Germinal center (tissue), 1 donor: ENCODE measurements at places on chromosomes 3 and 15.

DNA sequence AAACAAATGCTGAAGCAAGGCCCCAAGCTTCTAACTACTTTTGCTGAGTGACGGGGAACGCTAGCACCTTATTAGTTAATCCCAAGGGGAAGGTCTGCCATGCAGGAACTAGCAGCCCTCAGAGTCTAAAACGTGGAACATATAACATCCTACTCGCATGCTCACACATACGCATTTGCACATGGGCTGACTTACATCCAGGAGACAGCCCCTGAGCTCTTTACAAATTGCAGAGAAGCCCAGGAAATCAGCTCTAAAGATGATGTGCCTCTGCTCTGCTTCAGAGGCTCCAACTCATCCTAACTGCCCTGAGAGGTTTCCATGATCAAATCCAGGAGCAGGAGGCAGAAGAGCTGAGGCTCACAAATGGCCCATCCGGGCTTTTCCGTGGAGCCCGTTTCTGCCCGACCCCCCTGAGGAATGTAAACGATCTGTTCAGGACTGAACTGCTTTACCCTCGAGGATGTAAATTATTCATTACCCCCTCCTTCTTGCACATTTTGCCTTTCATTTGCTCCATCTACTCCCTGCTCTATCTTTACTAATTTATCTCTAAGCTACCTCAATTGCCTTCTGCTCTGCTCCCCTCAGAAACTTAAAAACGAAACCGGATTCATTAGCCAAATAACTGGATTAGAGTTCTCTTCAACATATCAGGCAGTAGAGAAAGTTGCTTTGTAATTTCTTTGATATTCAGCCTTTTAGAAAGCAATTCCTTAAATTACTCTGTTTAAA is 141.9 kb upstream of the CCDC54 start:
- DNase-seq, result no peak

DNA sequence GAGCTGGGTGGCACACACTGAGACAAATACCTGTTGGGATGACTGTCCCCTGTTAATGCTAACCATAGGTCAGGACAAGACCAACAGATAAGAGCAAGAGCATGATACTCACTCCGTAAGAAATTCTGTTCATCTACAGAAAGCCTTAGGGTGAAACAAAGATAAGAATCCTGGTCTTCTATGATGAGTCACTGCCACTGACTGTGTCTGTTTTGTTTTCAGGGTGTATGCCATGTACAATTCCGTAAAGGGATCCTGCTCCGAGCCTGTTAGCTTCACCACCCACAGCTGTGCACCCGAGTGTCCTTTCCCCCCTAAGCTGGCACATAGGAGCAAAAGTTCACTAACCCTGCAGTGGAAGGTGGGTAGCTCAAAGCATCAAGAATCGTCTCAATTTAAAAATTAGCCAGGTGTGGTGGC is 141.1 kb downstream of the GHSR start:
- DNase-seq, result no peak

- no peak for DNase-seq
Measured at GRCh38 chr3:63355809-63356208, 77.7 kb downstream of the SYNPR start.

GRCh38 chr15:48021336-48022086 is 99.3 kb upstream of the SLC24A5 start:
- no peak for DNase-seq

- DNase-seq, result no peak
Measured at GRCh38 chr3:22315925-22316324, 564.9 kb upstream of the ZNF385D start.

- no peak for DNase-seq
Measured at GRCh38 chr3:17469954-17470353, 272.5 kb downstream of the TBC1D5 start.

GRCh38 chr3:157999246-157999645 is 107.0 kb downstream of the SHOX2 start:
- DNase-seq, result no peak

DNA sequence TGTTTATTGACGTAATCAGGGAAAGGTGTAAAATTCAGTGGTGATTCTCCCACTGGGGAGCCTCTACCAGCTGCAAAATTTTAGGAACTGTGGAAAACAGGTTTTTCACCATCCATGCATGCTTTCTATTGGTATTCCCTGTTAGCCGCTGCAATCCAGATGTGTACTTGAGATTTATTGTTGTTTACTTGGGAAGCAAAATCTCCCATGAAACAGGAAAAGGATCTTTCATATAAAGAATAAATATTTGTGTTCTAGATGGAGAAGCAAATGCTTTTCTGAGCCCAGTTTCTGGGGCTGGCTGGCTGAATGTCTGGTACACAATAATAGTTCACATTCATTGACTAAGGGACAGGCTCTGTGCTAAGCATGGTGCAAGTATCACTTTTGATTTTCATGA is 144.6 kb upstream of the RASGRP1 start:
- DNase-seq, result no peak

DNA sequence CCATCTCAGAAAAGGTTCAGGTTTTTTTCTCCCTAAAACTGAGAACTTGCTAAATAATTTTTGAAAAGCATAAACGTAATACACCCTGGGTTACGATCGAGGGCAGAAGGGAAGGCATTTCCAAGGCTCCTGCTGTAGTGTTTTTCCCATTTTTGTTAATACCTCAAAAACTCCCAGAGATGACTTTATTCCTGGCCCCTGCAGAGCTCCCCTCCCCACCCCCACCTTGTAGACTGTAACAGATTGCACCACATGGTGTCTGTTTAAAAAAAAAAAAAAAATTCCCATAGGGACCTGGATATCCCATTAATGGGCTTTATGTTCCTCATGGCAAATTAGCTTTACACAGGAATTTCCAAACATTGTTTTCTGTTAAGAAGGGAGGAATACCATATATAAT is 38.2 kb downstream of the FEZF2 start:
- DNase-seq, result no peak

- DNase-seq, result no peak
Measured at GRCh38 chr3:157312376-157312745, 124.3 kb upstream of the PTX3 start.

DNA sequence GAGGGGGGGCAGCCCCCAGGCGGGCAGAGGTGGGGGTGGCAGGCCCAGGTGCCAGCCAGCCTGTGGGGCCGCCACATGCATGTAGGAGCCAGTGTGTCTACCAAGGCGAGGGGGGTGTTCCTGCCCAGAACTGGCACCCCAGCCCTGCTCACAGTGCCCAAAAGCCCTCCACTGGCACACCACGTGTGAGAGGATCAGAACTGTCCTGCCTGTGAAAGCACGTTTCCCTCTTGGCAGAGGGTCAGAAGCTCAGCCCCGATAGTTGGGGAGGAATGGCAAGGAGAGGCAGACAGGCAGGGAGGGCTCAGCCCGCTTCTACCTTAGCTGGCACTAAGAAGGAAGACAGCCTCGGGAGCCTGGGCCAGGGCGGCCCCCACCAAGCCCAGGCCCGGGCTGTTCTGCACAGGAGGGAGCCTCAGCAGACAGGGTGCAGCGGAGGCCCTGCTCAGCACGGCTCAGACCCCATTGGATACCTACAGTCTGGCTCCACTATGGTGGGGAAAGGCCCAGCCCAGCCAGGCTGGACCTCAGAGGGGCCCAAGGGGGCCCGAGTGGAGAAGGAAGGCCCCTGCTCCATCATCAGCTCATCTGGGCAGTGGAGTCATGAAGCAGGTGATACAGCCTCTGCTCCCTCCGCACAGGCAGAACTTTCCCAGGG is 84.8 kb upstream of the LINGO1 start:
- no peak for DNase-seq

- DNase-seq, result no peak
Measured at GRCh38 chr3:30662836-30663235, 56.4 kb downstream of the TGFBR2 start.

DNA sequence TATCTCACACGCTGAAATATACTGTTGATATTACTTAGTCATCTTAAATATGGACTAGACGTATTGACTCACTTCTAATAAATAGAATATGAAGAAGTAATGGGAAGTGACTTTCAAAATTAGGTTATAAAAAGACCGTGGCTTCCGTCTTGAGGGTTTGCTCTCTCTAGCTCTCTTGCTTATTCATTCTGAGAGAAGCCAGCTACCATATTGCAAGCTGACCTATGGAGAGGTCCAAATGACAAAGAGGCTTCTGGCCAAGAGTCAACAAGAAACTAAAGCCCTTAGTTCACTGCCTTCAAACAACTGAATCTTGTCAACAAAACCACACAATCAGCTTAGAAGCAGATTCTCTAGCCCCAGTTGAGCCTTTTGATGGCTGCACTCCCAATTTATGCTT is 46.1 kb downstream of the SLC9C1 start:
- DNase-seq, result no peak

- no peak for DNase-seq
Measured at GRCh38 chr3:32819551-32820348, 2.0 kb downstream of the TRIM71 start.

- no peak for DNase-seq
Measured at GRCh38 chr3:52031896-52032295, 24.5 kb downstream of the DUSP7 start.

DNA sequence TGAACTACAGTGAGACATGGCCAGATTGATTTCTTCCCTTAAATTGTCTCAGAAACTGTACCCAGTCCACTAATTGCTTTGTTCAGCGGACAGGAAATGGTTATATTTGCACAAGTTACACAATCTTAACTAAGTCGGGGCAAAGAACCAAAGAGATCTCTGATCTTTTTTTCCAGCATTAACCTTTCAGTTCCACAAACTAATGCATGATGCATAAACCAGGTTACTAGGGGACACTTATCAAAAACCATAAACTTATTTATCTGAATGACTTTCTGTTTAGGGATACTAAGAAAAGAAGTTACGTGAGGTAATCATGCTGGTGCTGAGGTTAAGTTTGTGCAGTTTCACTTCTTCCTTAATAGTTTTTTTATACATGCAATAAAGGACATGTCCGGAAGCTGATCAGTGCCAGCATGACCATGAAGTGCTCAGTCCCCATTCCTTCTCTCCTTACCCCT is 22.4 kb downstream of the FNDC3B start:
- peak; percentile 29 for DNase-seq

DNA sequence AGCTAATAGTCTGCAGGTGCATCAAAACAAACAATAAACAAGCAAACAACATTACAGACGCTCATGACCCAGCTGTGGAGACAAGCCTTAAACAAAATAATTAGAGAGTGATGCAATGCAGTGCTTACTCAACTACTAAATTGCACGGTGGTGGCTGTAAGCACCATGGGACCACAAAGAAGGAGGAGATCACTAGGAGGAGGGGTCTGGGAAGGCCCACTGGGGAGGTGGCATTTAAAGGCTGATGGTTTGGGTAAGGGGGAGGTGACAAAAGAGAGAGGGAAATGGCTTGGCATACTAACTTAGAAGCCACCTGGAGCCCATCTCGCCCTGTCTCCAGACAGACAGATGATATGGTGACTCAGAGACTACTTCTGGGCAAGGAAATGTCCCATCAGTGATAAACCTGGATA is 516.7 kb downstream of the FOXP1 start:
- DNase-seq, result no peak

DNA sequence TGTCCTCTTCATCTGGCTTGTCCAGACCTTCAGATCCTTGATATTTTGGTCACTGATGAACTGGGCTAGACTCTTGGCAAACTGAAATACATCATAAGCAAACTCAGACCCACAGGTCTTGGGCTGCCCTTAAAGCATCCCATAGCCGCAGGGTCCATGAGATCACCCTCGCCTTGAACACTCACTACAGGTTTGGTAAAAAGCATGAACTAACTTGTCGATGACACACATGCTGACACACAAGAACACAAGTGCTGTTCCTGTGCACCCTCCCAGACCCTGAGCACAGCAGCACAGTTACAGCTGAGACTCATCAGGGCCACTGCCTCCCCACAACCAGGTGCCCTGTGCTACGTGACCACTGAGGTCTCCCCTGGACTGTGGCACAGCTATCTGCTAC is 21.0 kb downstream of the PFKFB4 start:
- no peak for DNase-seq

DNA sequence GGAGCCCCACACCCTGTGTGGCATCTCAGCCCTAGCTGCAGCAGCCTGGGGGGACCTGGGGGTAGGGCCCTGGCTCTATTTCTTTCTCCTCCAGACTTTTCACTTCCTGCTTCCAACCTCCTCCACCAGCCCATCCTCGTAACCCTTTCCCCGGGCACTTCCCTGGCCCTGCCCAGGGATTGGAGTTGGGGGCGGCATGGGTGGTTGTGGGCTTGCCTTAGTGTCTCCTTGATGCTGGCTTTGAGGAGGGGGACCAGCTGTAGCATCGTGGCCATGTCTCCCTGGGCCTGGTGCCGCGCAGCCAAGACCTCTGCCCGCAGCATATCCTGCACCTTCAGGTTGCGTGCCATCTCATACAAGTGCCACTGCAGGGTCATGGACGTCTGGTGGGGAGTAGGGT is 28.1 kb downstream of the CYP11A1 start:
- no peak for DNase-seq

- DNase-seq, result no peak
Measured at GRCh38 chr3:117080872-117081271, 371.3 kb downstream of the TUSC7 start.

GRCh38 chr3:124266487-124266886 is 274.6 kb upstream of the ROPN1 start:
- no peak for DNase-seq

- DNase-seq, result no peak
Measured at GRCh38 chr3:138782755-138783154, 52.0 kb downstream of the PIK3CB start.

- DNase-seq, result peak; percentile 38
Measured at GRCh38 chr3:63818282-63819150, 583 bp upstream of the C3orf49 start.

DNA sequence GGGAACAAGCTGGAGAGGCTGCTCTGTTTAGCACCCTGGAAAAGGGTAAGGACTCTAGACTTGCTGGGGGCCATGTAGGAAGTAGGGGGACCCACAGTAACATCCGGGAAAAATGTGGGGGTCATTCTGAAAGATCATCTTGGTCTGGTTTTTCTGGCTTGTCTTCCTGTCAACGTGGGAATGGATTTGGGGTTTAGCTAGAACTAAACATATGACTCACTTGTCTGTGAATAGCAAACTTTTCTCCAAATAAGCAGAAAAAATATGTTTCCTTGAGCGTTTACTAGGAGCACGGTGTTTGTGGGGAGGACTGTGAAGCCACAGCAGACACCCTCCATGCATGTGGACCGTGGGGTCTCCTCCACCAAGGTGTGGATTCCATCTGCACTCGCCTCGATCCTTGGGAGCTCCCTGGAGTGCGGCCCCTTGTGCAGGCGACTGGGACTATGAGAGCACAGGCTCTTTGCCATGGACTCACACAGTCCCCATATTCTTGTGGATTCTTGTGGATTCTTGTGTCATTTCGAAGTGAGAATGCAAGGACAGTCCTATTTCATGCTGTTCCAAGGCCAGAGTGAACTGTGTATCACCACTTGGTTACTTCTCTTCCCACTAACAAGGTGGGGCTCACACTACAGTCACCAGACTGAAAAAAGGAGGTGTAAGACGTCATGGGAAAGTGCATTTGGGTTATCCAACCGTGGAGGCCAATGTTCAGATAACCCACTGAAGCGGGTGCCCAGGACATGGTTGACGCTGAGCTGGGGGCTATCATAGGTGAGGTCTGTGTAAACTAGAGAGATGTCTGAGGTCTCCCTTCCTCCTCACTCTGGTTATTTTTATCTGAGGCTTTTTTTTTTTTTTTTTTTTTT is 25.5 kb downstream of the PGPEP1L start:
- DNase-seq, result no peak
